ENCODE measurements at places on chromosomes 7 and 10.

DNA sequence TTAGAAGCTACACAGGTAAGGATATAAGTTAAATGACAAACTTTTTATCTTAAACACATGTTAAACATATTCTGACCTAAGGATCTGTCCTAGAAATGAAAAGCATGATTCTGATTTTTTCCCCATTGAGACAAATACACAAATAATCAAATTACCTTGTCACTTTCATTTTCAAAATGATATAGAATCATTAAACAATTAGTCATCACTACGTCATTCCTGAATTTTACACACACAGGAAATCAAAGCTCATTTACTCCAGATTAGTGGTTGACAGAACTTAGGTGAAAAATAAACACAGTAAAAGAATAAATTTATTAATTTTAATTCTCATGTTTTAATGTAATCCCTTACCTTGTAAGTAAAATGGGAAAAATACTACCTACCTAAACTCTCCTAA lies 89.0 kb downstream of the AASS start:
- DNase-seq: no peak

- DNase-seq: no peak
Measured at GRCh38 chr10:56912043-56912442, 551.0 kb upstream of the ZWINT start.

DNA sequence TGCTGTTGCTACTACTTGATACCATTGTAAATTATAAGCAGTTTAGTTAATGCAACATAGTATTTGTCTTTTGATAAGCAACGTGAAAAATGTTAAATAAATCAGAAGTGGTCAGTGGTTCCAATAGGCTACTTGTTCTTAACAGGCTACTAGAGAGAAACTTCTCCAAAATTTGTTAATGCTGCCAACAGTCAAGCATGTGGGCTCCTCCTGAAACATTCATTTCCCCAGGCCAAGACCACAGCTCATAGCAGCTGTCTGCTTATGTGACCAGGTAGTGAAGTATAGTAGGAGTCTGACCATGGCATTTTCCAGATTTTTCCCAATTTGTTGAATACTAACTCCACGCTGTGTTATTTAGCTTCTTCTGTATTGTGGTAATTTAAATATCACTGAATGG lies 81.0 kb downstream of the CYP51A1 start:
- DNase-seq: no peak

DNA sequence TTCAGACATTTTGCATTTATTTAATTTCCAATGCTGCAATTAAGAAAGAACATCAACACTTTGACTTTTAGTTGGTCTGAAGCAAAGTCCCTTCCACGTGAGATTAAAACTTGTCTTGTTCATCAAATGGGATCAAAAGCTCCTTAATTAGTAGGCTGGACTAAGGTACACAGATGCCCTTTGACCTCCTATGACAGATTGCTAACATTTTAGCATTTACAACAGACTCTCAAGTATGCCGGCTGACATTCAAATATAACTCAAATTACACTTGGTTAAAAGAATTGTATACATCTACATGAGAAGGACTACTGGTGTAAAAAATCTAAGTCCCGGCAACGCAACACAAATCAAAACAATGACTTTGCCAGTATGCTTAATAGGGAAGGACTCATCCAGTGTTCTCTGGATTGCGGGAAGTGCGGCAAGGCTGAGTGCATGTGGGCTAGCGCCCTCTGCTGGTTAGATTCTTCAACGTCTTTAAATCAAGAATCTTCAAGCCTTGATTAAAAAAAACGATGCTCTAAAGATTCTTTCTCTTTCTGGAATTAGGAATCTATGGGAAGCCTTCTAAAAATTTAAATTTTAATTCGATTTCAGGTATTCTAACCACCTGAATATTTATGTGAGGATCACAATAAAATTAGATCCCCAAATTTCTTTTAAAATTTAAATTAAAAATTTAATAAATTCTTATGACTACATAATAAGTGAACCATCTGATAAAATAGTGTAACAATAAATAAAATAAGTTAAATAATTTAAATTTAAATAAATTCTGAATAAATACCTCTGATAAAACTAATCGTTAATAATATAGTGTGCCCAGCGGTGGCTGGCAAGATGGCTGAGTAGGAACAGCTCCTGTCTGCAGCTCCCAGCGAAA lies 444.7 kb downstream of the DGKB start:
- DNase-seq: peak; percentile 45

DNA sequence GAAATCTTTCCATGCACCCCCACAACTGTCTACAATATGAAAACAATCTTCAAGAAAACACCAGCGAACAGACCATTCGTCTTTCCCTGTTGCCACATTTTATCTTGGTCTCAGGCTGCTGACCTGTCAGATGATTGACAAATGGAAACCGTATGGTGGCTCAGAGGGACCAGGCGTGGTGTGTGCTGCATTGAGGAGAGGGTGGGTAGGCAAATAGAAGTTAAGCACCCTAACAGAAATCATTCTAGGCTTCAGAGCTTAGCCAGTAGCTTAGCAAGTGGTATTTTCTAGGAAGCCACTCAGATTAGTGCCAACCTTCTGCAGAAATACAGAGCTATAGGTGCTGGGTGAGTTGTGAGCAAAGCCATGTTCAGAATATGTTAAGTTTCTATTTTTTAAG lies 114.9 kb downstream of the DPP6 start:
- no peak for DNase-seq

DNA sequence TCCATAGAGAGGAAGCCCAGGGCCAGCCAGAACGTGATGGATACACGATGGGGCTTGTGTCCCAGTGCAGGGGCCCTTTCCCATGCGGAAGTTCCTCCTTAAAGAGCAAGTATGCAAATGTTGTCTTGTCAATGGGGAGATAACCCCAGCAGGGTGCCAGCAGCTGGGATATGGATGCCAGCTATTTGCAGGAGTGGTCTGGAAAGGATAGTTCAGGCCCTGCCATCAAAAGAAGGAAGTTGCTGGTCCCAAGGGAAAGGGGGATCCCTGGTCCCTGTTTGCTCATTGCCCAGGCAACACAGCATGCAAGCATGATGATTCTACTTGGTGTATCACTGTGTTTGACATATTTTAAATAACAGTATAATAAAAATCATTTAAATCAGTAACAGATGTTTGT lies 73.1 kb upstream of the HECW1 start:
- DNase-seq: no peak

GRCh38 chr7:79339208-79339925 lies 114.1 kb downstream of the MAGI2 start:
- no peak for DNase-seq

DNA sequence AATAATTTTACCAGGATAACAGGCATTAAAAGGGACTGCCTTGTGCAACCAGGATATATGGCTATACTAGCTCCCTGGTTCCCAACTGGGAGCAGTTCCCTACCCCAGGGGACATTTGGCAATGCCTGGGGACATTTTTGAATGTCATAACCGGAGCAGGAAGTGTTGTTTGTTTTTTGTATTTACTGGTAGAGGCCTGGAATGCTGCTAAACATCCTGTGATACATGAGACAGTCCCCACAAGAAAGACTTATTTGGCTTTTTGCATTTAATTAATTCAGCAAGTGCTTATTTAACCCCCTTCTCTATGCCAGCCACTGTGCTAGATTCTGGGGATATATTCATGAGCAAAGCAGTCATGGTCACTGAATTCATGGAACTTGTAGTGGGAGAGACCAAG lies 181.2 kb downstream of the BBS9 start:
- no peak for DNase-seq

GRCh38 chr10:35635576-35635975 lies 6.5 kb downstream of the FZD8 start:
- peak; percentile 68 for DNase-seq

All from CD4-positive, alpha-beta T cell treated with Interleukin-21 for 1 hour (primary cell).